ENCODE measurements at places on chromosomes 2 and 18.
A peak's percentile ranks its signal among the peaks of the same experiment; 100 is the strongest.

DNA sequence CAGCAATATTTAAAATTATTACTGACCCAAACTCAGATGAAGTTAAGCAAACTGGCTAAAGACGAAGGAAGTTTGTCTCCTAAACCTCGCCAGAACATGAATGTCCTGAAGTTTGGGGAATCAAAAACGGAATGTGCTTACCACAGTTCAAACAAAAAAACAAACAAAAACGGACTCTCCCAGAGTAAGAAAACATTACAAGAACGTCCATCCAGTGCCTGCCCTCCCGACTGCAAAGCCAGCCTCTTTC lies 1.1 kb downstream of the KANSL1L start:
- DNase-seq = no peak

DNA sequence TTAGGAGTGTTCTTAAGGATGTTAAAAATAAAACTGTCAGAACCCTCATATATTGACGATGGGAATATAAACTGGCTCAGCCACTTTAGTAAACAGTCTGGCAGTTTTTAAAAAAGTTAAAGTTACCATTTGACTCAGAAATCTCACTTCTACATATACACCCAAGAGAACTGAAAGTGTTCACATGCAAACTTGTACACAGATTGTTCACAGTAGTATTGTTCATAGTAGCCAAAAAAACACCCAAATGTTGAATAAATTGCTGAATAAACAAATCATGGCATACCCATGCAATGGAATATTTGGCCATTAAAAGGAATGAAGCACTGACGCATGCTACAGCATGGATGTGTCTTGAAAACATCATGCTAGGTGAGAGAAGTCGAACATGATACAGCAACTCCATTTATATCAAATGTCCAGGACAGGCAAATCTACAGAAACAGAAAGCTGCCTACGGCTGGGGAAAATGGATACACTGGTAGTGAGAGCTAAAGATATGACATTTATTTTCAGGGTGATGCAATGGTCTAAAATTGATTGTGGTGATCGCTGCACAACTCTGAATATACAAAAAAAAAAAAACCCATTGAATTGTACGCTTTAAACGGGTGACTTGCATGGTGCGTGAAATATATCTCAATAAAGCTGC lies 10.1 kb downstream of the RPL31 start:
- no peak for DNase-seq

DNA sequence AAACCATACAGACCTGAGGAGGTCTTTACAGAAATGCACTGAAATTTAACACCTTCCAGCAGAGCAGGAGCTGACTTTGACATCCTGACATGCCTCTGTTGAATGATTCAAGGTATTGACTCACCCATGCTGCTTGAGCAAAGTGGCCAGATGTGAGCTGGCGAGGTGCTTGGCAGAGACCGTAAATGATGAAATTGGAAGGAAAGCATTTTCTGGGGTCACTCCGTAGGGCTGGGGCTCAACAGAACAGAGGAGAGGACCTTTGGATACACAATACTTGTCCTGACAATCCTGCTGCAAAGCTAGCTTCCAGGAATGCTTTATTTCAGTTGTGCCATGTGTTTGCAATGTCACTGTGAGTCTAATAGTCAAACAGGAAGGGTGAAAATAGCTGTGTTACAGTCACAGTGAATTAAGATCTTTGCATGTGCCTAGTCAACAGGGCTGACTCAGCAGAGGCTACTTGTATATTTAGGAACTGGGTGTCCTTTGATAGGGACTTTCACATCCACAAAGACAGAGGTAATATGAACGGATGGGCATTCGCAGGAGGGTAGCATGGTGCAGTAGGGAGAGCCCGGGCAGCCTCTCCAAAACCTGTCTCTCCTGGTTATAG lies 31.6 kb upstream of the NCK2 start:
- no peak for DNase-seq

DNA sequence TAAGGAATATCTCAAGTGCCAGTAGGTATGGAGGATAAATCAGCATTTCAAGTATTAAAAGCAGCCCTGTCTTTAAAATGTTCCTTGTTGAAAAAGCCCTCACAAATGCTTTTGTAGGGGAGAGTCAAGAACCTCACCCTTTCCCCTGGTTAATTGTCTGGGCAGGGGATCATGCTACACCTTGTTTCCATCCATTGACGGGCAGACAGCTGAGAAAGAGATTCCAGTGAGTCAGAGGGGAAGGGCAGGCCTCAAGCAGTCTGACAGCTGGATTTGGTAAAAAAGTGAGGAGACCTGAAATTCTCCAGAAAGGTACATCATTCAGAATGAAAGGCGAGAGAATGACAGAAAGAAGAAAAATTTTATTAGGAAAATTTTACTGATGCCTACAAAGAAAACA lies 203.2 kb upstream of the CYP26B1 start:
- no peak for DNase-seq

- DNase-seq = no peak
Measured at GRCh38 chr2:209942936-209943605, 59.4 kb upstream of the RPE start.

DNA sequence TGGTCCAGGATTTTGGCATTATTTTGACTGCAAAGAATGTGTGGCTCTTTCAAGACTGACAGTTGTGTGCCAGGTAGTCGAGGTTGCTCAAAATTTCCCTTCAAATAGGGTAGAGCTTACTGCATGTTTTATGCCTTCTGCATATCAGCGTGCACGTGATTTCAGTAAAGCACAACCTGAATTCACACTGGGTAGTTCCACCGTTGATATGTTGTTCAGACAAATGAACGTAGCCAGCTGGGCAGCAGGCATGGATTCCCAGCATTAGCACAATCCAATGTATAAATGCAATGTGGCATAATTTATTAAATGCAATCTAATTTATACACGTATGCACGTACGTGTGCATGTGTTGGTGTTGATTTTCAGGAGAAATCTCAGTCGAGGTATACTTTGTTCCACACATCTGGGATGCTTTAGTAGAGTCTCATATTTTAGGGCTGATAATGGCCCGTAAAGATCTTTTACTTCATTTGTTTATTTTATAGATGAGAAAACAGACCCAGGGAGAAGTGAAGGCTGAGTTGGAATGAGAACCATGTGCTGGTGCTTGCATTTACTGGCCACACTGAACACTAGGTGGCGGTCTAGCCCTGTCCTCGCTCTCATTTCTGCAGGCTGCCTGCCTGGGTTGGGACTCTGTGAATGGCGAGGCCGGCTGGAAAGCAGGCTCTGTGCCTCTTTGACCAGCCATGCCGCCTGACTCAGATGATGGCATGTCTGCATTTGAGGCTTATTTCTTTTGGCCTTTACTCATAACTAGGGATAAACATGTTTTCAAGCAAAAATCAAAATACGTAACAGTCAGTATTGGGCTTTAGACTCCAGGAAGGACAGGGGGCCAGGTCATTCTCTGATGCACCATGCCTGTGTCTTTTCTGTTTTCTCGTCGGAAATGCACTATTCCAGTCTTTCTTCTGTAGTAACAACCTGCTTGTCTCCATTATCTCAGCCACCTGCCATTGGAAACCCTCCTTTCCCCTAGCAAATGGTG lies 120.4 kb downstream of the RNF144A start:
- peak; percentile 41 for DNase-seq

DNA sequence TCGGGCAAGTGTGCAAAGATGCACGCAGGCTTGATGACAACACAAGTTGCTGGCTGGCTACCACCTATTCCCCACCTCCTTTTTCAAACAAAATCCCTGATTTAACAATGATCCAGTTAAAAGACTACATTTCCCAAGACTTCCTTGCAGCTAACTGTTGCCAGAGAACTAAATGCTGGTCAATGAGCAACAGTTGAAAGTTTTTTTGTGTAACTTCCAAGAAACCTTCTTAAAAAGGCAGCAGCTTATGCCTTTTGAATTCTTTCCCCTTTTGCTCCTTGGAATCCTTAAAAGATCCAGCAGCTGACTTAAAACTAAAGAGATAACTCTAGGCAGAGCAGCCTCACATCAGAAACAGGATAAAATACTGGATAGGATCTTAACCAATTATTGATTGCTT lies 38.5 kb downstream of the NPHP1 start:
- no peak for DNase-seq

GRCh38 chr18:74480149-74480651 lies 16.0 kb upstream of the CNDP2 start:
- no peak for DNase-seq

GRCh38 chr2:72347081-72347480 lies 199.4 kb upstream of the CYP26B1 start:
- no peak for DNase-seq

DNA sequence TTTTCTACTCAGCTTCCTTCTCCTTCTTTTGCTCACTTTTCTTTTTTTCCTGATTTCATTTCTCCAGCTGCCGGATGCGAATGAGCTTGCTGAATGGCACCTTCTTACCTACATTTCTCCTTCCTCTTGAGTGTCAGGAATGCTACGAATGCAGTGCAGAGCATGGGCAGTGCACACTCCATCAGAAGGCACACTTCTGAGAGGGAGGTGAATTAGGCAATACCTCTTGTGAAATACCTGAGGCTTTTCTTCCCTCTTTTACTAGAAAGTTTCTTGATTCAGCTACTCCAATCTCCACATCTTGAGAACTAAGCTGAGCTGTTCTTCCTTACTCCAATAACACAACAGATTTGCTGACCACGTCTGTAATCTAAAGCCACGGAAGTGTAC lies 51.1 kb downstream of the PLEKHM3 start:
- DNase-seq = no peak

DNA sequence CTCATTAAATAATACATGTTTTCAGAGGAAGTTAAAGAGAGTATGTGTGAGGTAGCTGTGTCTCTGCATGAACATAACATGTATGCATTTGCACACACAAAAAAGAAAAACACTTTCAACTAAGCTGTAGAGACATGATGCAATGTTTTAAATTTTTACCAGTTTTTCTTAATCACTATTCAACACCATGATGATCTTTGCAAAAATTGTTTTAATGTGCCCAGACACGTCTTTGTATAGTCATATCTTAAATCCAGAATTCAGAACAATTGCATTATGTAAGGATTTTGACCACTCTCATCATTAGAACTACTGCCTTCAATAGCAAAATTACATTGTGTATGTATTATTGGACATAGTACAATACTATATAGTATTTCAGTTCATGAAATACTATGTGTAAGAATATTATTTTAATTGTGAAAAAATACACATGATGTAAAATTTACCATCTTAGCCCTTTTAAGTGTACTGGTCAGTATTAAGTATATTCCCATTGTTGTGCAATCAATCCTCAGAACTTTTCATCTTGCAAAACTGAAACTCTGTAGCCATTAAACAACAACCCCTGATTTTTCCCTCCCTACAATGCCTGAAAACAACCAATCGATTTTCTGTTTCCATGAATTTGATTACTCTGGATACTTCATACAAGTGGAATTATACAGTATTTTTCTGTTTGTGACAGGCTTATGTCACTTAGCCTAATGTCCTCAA lies 104.5 kb upstream of the ACVR2A start:
- DNase-seq = no peak

DNA sequence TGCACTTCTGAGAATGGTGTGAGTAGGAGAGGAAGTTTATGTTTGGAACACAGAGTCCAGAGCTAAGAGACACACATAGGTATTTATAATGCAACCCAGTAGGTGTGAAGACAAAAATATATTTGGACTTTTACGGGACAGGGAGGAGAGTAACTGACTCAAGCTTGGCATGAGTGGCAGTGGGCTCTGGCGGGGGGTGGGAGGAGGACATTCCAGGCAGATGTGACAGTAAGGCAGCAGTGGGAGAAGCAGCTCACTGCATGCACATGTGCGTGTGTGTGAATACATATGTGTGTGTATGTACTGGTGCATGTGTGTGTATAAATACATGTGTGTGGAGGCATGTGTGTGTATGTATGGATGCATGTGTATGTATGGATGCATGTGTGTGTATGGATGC lies 51.4 kb downstream of the DCDC2C start:
- DNase-seq = no peak

GRCh38 chr18:75076286-75076685 lies 132.7 kb downstream of the PTGR3 start:
- no peak for DNase-seq

DNA sequence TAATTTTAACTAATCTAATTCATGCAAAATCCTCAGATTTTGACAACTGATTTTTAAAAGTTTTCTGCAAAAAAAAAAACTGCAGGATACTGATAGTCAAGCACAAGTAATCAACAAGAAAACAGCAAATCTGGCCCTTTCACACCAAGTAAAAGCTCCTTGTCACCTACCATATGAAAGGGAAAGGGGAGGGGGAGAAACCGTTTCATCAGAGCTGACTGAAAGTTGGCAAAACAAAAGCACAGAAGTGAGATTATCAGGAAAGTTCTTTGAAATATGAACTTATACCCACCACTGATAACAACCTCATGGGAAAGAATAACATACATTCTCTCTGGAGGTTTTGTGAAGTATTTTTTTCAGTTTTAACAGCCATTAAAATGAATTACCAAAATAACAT lies 38.7 kb downstream of the ZNF521 start:
- DNase-seq = no peak

DNA sequence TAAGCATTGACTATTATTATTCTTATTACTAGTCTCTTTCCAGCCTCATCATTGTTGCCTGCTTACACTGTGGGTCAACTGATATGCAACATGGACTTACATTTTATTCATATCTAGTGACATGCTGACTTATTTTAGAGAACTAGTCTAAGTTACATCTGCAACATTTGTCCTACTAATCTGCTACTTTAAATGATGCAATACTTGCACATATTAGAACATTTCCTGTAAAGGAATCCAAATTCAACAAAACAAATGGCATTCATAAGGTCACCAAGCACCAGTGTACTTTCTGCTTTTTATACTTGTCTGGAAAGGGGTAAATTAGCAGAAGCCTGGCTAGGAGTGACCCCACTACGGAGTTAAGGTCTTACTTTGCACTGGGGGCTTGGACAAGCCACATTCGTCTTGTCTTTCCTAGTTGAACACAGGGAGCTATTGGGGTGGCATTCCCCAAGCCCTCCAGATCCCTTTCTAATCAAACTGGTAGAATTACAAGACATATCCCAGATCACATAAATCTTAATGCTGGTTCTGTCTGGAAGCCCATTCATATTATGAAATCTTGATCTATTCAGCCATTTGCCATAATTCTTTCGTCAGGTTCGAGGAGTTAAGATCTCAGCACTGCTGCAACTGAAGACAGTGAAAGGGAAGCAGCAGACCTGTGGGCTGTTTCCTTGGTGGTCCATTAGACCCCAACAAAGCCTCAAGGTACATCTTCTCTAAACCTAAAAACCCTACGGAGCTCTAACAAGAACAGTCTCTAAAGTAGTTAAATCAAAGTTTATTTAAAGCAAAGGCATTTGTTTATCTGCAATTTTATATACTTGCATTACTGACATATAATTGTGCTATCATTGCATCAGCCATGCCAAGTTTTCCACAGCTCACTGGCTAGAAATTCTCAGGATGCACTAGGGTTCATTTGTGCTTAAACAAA lies 49.9 kb upstream of the RTN4 start:
- DNase-seq = no peak

GRCh38 chr2:213763963-213764362 lies 479.7 kb downstream of the SPAG16 start:
- DNase-seq = no peak
